ENCODE measurements at places on chromosomes 12 and 14.

DNA sequence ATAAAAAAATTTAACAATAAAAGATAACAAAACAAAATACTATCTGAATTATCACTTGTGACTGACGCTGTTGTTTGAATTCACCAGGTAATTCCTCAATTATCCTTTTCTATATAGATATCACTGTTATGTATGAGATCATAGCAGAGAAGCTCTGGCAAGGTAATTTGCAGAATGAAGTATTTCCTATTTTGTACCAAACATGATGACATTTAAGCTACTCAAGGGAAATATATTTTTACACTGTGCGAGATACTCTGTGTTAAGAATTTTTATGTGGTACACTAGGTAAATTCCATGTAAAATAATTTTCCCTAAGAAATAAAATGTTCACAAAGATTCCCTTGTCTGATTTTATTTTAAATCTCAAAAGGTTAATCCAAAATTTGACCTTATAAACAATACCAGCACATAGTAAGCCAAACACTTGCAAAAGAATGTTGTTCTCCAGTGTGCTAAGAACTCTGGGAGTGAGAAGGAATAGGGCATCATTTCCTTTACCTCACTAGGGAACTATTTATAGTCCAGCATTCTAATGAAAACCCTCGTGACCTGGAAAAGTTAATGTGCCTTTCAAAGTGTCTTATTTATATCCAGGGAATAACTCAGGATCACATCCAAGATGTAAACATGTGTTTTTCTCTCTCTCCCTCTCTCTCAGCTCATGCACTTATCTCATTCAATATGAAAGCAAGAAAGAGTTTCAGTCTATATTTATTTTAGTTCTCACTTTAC, 115.2 kb upstream of the RAP1B start:
- DNase-seq: no peak

- DNase-seq: no peak
Measured at GRCh38 chr14:91300957-91301356, 56.5 kb upstream of the GPR68 start.

DNA sequence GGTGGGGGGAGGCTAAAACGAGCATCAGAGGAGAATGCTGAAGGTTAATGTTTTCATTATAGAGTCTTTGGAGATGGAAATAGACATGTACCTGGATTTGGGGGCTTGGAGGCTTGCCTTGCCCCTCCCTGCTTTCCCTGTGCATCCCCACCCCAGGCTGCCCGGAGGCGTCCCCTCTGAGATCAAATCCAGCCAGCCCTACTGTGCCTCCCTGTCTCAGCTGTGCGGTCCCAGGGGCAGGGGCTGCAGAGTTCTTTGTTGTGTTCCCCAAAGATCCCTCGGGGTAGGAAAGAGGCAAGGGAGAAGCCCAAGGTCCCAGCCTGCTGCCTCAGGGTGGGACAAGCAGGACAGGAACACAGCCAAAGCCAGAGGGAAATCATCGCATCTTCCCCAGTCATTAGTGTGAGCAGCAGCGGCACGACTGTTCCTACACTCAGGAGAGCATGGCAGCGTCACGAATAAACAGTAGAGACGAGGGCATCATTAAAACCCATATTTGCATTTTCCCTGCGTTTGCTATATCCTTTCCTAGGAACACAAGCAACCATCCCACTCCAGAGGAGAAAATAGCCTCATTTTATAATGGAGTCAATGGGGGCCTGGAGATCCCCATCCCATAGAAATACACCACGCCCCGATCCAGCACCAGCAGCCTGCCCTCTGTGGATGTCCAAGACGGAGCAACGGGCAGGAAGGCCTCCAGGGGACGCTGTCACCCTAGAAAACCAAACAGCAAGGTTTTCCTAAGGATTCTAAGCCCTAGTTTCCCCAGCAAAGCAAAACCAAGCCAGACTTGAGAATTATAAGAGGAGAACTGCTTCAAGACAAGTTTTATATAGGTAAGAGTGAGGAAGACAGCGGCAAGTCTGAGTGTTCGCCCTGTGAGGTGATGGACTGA, 32.4 kb downstream of the ANO2 start:
- DNase-seq: no peak

DNA sequence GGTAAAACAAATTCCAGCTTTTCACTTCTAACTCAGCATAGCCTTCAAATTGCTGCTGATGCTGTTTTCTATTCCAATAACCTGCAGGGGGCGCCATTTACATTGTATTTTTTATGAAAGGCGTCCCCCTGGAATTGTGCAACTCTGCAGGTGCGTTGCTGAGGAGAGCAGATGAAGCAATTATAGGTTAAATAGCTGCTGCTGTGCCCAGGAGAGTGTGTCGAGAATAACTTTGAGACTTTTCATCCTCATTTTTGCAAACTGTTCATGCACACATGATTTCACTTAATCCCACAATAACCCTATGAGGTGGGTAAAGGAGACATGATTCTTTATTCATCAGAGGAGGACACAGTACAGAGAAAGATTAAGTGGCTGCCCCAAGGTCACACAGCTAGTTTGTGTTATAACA, 75.7 kb downstream of the MYRFL start:
- DNase-seq: peak; percentile 44

DNA sequence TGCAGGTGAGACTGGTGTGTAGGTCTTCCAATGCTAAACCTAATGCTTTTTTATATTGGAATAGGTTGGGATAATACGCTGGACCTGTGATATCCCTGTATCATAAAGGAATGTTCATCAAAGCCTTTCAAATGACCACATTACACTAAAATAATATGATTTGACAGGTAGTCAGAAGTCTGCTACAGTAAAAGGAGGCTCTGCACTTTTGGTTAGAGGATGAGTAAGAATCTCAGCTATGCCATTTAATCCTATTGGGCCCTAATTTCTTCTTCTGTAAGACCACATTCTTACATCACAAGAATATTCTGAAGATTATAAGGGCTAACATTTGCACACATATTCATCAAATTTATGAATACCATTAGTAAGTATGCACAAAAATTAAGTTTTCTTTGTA, 250.5 kb upstream of the FLRT2 start:
- DNase-seq: no peak

DNA sequence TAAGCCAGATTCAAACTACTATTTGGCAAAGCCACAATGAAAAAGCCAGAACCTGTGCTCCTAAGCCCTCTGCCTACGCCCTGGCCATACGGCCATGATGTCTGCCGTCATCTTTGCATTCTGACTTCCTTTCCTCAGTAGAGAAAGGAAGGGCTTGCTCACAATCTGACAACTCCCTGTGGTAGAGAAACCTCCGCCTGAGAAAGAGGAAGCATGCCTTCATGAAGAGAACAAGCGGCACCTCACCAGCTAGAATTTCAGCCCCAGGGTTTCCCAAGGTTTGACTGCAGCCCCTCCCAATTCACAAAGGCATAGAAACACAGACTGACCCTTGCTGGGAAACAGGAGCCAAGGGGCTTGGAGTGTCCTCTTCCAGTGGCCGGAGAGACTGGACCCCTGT, 25.7 kb downstream of the TEP1 start:
- DNase-seq: no peak

GRCh38 chr12:23424685-23425084, 524.8 kb downstream of the SOX5 start:
- no peak for DNase-seq

GRCh38 chr14:41313196-41313595, 293.5 kb upstream of the LRFN5 start:
- DNase-seq: no peak

GRCh38 chr12:107684990-107685359, 624 bp upstream of the PWP1 start:
- DNase-seq: no peak

DNA sequence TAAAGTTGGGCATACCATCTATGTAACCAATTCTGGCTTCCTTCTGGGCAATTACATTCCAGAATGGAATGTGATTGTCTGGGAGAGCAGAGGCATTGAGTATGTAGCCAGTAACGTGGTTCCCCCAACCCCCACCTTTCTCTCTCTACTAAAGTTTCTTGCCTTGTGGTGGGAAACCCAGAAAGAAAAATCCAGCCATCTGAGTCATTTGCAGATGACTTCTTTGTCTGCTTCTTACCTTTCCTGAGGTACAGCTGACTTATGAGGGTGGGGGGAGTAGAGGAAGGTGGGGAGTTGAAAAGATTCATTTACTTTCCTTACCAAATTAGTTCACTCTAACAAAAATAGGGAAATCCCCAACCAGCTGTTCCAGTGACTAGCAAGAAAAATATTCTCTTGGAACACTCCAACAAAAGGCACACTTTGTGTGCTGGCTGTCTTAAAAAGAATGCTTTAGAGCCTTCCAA, 112.1 kb upstream of the FRMD6 start:
- no peak for DNase-seq

GRCh38 chr12:130286741-130287440, 50.8 kb upstream of the PIWIL1 start:
- no peak for DNase-seq

- DNase-seq: no peak
Measured at GRCh38 chr14:63543826-63544406, 739 bp upstream of the PPP2R5E start.

GRCh38 chr14:81269100-81269978, 48.6 kb upstream of the GTF2A1 start:
- peak; percentile 45 for DNase-seq

GRCh38 chr14:21068521-21069387, 1.4 kb upstream of the ARHGEF40 start:
- DNase-seq: peak; percentile 36

Measured in T-helper 1 cell (primary cell).